Cardiac fibroblast (primary cell): ENCODE measurements at places on chromosomes 13 and 19.
A peak's percentile ranks its signal among the peaks of the same experiment; 100 is the strongest.

- no peak for DNase-seq
Measured at GRCh38 chr19:41804336-41804735, 7.9 kb downstream of the CEACAM3 start.

DNA sequence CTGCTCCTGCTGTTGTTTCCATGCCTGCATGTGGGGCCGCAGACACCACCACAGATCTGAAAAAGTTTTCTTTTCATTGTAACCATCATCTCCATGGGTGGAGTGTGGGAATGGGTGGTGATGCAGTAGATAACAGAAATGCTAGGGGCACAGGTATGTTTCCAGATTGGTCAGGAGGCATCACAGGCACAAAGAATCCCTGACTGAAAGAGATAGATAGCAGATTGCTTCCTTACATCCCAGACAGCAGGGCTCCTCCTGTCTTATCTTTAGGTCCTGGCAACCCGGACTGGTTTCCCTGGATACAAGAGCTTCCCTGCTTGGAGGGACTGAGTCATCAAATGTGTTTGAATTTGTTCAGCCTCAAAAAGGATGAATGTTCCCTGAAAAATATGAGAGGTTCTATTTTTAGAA, 1937.6 kb downstream of the PCDH9 start:
- DNase-seq = peak; percentile 76

- DNase-seq = no peak
Measured at GRCh38 chr19:46678110-46678732, 17.2 kb upstream of the DACT3 start.

GRCh38 chr13:100089465-100090032, 656 bp downstream of the PCCA start:
- peak; percentile 38 for DNase-seq

DNA sequence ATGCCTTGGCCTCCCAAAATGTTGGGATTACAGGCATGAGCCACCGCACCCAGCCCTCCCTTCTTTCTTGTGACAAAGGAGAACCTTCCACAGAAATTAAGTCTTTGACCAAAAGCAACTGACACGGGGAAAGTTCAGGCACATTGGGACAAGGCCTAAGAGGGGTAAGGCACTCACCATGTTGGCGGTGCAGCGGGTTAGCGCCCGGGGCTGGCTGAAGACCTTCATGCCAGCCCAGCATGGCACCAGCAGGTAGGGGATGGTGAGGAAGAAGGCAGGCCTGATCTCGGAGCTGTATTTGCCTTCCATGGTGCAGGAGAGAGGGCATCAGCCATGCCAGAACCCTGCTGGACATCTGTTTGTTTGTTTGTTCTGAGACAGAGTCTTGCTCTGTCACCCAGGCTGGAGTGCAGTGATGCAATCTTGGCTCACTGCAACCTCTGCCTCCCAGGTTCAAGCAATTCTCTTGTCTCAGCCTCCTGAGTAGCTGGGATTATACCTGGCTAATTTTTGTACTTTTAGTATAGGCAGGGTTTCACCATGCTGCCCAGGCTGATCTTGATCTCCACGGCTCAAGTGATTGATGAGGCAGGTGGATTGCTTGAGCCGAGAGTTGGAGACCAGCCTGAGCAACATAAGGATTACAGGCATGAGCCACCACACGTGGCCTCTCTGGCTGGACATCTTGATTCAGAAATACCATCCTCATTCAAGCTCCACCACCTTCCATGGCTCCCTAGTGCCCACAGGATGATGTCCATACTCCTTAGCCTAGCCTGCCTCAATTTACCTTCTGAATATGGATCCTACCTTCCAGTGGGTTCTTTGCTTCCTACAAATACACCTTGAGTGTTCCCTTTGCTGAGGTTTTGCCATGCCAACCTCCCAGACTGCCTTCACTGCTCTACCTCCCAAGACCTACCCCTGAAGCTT, 4.4 kb downstream of the TM6SF2 start:
- no peak for DNase-seq

DNA sequence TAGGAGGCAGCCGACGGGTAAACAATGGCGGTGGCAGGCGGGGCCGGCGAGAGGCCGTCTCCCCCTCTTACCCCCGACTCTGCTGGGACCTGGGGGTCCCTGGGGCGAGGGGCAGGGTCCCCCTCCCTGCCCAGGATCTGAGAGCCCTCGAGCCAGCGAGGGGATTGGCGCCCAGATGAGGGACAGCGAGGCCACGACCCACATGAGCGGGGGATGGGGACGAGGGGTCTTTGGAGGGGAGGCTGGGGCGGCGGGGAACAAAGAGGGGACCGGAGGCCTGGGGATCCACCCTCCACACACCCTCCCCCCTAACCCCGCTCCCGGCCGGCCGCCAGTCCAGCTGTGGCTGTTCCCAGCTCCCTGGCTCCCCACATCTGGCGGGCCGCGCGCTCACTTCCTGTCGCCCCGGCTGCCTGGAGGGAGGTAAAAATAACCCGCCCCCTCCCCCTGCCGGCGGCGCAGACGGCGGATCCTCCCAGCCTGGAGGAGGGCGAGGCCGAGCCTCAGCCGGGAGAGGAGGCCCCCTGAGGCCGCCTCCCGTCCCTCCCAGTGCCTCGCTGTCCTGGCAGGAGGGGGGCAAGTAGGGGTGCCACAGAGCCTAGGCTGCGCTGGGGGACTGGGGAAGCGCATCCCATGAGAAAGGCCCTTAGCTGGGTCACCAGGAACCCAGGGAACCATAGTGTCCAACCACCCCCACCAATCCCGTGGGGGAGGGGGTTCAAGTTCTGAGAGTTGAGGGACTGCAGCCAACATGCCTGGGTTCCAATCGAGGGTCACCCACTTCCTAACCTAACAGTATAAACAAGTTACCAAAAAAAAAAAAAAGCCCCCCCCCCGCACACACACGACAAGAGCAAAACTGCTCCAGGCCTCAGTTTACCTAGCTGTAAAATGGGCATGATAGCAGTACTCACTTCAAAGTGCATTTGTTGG, 29.3 kb upstream of the NANOS3 start:
- DNase-seq = peak; percentile 94

- DNase-seq = no peak
Measured at GRCh38 chr13:44305286-44305685, 68.3 kb upstream of the SERP2 start.

- no peak for DNase-seq
Measured at GRCh38 chr13:33099860-33100259, 83.6 kb downstream of the KL start.

- peak; percentile 59 for DNase-seq
Measured at GRCh38 chr13:74136084-74136658, 2.0 kb upstream of the KLF12 start.

DNA sequence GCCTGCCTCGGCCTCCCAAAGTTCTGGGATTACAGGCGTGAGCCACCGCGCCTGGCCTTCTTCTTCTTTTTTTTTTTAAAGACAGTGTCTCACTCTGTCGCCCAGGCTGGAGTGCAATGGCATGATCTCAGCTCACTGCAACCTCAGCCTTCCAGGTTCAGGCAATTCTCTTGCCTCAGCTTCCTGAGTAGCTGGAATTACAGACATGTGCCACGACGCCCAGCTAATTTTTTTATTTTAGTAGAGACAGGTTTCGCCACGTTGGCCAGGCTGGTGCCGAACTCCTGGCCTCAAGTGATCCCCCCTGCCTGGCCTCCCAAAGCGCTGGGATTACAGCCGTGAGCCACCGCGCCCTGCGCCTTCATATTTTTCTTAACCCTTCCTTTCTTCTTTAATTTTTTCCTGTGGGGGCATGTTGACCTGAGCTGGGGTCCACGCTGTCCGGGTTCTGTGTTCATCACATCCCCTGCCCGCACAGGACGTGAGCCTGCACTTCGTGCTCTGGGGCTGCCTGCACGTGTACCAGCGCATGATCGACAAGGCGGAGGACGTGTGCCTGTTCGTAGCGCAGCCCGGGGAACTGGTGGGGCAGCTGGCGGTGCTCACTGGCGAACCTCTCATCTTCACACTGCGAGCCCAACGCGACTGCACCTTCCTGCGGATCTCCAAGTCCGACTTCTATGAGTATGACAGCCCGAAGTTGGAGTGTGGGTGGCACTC, 14.1 kb downstream of the PNPLA6 start:
- no peak for DNase-seq

GRCh38 chr19:3642987-3643673, 16.5 kb upstream of the CACTIN start:
- DNase-seq = no peak

GRCh38 chr13:110396913-110397381, 89.9 kb downstream of the COL4A2 start:
- peak; percentile 100 for DNase-seq

DNA sequence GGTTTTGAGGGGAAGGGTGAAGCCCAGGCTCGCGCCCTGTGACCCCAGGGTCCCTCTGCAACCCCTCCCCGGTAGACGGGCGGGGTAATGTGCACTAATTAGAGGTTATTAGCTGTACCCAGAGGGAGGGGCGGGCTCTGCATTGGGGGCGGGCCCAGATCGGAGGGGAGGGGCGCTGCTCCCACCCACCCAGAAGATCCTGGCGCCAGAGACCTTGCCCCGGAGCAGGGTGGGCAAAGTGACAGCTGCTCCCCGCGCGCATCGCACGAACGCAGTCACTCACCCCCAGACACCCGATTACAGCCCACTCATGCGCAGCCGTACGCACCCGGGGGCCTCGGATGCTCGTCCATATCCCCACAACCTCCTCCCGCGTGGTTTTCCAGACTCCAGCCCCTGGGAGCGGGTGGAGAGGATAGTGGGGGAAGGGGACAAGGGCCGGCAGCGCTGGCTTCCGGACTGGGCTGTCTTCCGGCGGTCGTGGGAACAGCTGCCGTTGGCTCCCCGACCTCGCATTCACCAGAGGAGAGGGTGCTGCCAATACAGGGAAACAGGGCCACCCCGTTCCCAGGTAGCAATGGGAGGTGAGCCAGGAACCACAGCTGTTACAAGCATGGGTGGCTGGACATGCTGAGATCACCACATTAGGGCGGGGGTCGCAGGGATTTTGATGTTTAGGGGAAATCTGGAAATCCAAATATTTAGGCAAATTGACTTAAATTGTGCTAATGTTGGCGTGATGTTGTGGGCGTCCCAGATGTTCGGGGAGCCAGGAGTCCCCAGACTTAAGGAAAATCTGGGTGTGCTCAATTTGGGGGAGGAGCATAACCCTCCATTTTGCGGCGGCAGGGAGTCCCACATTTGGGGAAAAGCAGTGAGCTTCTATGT, 2.9 kb upstream of the HOOK2 start:
- peak; percentile 92 for DNase-seq

DNA sequence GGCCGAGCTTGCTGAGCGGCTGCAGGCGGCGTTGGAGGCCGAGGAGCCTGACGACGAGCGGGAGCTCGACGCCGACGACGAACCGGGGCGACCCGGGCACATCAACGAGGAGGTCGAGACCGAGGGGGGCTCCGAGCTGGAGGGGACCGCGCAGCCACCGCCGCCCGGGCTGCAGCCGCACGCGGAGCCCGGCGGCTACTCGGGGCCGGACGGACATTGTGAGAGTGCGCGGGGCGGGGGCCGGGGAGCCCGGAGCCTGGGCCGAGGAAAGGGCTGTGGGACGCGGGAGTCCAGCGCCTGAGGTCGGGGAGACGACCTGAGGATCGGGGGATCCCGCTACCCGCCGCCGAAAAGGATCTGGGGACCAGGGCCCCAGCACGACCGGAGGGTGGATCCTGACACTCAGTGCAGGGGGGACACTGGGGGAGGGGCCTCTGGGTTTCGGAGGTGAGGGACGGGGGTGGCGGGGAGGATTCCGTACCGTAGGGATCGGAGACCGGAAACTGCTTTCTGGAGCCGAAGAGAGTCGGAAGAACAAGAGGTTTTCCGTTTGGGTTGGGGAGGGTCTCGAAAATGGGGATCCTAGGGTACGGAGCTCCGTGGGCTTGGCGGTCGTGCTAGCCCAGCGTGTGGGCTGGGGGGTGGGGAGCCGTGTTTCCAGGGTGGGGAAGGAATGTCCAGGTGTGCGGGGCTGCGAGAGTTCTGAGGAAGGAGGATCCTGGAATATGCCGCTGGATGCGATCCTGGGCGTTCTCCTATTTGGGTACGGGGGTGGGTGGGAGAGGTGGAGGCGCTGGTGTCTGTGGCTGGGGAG, 616 bp downstream of the HNRNPUL1 start:
- DNase-seq = peak; percentile 50

- DNase-seq = peak; percentile 75
Measured at GRCh38 chr13:67238277-67238859, 8.2 kb upstream of the PCDH9 start.

- no peak for DNase-seq
Measured at GRCh38 chr13:30465343-30465592, 468 bp downstream of the HMGB1 start.
